ENCODE measurements at places on chromosomes 16 and 17.

DNA sequence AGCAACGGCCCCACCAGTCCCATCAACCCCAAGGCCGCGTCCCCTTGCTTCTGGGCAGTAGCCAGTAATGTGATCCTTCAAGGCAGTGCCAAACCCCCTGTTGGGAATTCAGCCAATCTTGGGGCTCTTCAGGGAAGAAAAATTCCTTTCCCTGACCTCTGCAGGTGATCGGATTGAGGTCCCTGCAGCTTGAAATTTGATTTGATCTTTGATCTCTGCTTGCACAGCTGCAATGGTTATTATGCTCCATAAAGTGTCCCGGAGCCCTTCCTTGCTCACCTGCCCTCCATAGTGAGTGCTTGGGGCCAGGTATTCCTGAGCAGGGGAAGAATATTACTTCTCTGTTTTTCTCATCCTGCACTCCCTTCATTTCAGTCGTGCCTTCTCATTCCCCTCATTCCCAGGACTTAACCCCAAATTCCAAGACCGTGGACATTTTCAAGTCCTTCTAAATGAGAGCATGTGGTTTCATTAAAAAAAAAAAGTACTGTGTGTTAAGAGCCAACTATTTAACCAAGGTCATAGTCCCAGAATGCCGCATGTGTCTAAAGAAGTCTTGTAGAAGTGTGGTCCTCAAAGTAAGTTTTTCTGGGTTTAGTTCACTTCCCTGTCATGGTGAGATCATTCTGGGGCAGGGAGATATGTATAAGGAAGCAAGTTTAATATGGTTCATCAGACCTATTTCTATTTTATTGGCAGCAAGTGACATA lies 56.3 kb downstream of the SOX9 start:
- DNase-seq: no peak

GRCh38 chr17:21376759-21377690 lies 868 bp downstream of the KCNJ12 start:
- no peak for DNase-seq

DNA sequence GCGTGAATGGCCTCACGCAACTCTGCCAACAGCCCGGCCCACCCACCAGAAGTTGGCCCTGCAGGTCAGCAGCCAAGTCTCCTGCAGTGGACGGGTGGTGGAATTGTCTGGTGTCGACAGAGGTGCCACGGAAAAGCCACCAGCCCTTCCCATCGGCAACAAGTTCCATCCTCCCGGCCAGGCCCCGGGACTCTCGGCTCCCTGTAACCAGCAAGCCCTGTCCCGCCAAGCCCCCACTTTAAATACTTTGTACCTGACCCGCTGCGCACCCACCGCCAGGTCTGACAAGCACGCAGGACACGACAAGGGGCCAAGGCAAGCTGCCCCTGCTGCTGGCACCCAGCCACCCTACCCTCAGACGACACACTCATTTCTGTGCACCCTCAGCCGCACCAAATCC lies 100.8 kb downstream of the RBFOX3 start:
- no peak for DNase-seq

GRCh38 chr16:80993307-80993706 lies 13.4 kb downstream of the CMC2 start:
- DNase-seq: no peak

DNA sequence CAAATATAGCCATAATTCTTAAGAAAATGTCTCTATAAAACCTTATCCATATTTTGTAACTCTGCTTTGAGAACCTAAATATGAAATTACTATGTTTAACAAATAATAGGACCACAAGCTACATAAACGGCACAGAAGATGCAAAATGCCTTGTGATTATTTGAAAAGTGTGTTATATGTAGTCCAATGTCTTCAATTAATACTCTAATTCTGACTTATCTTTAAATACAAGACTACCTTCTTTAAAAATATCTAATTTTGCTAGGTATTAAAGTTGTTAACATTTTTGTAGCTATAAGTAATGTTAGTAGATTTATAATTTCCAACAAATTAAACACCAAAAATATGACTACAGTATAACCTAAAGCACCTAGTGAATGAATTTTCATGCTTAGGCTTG lies 17.0 kb downstream of the PSMD12 start:
- no peak for DNase-seq

GRCh38 chr17:61131585-61131984 lies 268.1 kb upstream of the TBX2 start:
- no peak for DNase-seq

GRCh38 chr16:592518-593306 lies 2.8 kb downstream of the RAB40C start:
- DNase-seq: peak; percentile 84

DNA sequence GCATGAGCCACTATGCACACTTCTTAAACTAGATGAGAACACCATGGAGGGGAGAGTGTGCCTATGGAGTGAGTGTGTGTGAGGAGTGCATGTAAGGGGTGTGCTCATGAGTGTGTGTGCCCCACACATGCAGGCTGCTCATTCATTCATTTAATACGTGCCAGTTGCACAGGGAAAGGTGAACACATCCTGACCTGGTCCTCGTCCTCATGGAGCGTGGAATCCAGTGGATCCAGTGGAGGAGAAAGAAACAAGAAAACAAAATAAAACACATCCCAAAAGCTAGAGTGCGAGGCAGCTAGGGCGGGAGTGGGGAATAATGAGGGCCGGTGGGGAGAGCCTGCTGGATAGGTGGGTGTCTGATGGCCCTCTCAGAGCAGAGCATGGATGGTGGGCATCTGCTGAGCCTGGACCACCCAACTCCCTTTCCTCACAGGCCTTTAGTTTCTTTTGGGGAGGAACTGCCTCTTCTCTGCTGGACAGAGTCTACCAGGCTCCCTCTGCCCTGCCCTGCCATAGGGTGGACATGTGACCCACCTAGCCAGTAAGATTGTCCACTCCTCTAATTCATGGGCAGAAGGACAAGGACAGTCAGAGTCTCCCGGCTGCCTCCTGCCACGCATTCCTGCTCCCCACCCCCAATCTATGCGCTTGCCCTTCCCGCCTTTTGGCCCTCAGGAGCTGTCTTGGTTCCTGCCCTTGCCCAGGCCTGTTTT lies 204.3 kb downstream of the RAB11FIP4 start:
- no peak for DNase-seq

DNA sequence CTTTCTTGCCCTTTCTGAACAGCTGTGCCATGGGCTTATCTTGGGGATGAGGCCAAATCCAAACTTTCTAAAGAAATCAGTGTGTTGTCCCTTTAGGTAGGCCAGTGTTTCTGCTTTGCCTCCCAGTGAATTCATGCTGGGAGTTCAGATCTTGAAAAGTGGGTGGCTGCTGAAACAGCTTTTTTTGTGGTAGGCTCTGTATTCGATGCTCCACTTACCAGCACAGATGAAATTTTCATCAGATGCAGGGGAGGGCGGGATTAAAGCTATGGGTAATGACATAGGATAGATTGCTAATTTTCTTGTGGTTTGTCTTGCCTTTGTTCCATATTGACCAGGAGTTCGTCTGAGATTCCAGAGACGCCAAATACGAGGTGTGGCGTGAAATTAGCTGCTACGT lies 2.8 kb downstream of the SOCS7 start:
- DNase-seq: no peak

- no peak for DNase-seq
Measured at GRCh38 chr17:11506635-11507034, 91.6 kb upstream of the DNAH9 start.

GRCh38 chr16:12186774-12187335 lies 210.3 kb downstream of the SNX29 start:
- peak; percentile 32 for DNase-seq

DNA sequence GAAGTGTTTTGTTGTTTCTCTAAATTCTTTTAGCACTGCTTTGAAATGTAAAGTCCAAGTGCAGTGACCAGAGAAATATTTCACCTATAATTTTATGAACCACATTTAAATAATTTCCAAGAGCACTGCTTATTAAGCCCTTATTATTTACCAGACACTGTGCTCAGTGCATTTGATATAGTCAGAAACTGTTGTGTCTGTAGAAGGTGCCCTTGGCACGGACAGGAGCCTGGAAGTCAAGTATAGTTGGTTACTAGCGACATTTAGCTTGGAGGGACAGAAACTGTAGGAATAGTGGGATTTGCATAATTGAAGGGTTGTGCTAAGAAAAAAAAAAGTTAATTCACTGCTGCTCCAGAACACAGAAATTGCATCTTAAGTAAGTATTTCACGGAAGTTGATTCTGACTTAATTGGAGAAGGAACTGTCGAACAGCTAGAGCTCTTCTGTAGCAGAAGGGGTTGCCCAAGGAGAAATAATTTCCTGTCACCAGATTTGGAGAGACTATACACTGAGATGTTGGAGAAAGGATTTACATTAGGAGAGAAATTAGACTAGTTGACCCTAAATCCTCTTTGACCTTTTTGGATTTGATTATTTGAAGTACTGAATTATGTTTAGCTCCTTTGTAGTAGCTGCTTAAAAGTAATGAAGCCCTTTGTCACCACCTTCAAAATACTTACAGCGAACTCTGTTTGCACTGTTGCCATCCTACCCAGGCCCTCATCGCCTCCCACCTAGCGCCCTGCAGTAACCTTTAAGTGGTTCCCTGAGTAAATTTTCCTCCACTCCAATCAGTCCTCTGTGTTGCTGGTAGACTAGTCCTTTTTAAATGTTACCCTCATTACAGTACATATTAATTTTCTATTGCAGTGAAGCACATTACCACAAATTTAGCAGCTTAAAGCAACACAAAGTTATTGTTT lies 25.6 kb downstream of the COX10 start:
- DNase-seq: no peak

GRCh38 chr16:11909653-11910545 lies 5.9 kb downstream of the GSPT1 start:
- DNase-seq: no peak
